ENCODE measurements at places on chromosomes 6 and 20.

- no peak overlapping the region for H3K4me3 ChIP-seq
- no peaks in the 10 kb centered on the region for H3K4me1 ChIP-seq
- H3K36me3 ChIP-seq = no peaks in the 10 kb centered on the region
- no peak overlapping the region for H3K27ac ChIP-seq
- no peaks in the 10 kb centered on the region for H3K27me3 ChIP-seq
Measured at GRCh38 chr6:10351791-10352190, 63.1 kb downstream of the TFAP2A start.

DNA sequence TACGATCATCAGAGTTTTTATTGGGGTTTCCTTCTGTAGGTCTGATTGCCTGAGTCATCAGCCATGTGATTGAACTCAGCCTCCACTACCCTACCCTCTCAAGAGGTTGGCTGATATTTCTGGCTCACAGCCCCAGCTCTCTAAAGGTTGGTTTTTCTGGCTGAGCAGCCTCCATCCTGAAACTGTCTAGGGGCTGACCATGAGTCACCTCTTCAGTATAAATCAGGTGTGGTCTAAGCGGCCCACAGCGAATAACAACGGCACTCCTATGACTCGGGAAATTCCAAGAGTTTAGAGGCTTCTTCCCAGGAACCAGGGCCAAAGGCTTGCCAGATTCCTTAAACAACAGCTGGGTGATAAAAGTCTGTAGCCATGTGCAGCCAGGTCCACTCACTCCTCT is 115.5 kb downstream of the SOD2 start:
- H3K27ac ChIP-seq = no peak overlapping the region
- no peak overlapping the region for H3K4me3 ChIP-seq
- peaks cover 3% of the 10 kb centered on the region for H3K27me3 ChIP-seq
- H3K4me1 ChIP-seq = no peaks in the 10 kb centered on the region

- no peaks in the 10 kb centered on the region for H3K36me3 ChIP-seq
- no peaks in the 10 kb centered on the region for H3K4me1 ChIP-seq
- H3K27ac ChIP-seq = no peak overlapping the region
- H3K27me3 ChIP-seq = no peaks in the 10 kb centered on the region
Measured at GRCh38 chr6:133701633-133702331, 187.1 kb upstream of the TCF21 start.

- H3K36me3 ChIP-seq = no peaks in the 10 kb centered on the region
- H3K4me3 ChIP-seq = no peak overlapping the region
- no peaks in the 10 kb centered on the region for H3K27me3 ChIP-seq
- DNase-seq = no peak
- H3K4me1 ChIP-seq = peaks cover 53% of the 10 kb centered on the region
- no peak overlapping the region for H3K27ac ChIP-seq
Measured at GRCh38 chr6:16766836-16767745, 5.8 kb upstream of the ATXN1 start.

DNA sequence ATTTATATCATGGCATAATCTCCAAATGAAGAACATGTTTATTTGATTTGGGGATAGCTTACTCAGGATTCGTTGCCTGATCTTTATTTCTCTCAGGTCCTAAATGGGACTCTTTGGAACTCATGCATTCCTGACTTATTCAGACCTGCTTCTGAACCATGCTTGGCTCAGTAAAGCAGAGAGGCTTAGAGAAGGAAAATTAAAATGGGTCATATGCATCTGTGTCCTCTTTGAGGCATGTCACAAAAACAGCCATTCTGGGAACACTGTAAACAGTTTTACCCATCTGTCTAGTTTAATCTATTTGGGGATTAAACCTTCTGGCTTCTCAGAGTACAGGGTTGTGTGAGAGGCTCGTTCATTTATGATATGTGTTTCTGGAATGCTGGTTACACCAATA is 1017.3 kb downstream of the KIF16B start:
- H3K4me3 ChIP-seq = no peak overlapping the region
- no peaks in the 10 kb centered on the region for H3K4me1 ChIP-seq
- no peaks in the 10 kb centered on the region for H3K36me3 ChIP-seq

DNA sequence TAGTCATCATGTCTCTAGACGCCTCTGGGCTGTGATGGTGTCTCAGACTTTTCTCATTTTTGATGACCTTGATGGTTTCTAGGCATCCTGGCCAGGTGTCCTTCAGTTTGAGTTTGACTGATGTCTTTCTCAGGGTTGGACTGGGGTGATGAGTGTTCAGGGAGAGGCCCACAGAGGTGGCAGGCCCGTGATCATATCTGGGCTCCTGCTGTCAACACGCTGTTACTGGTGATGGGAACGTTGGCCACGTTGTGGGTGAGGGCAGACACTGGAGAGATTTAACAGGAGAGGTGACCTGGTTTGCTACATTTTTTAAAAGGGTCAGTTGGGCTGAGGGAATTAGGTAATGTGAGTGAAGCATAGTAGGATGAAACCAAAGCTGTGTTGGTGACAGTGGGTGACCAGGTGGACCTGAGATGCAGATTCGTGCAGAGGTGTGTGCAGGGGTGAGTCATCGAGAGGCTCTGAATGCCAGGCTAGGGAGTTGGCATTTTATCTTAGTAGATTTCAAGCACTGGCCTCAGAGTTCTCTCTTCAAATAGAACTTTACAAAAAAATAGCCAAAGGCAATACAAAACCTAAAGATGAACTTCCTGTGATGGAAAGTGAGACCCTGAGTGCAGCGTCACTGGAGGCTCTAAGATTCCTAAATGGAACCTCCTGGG is 174.1 kb downstream of the CDH26 start:
- H3K4me1 ChIP-seq = no peaks in the 10 kb centered on the region
- H3K27me3 ChIP-seq = no peaks in the 10 kb centered on the region
- H3K4me3 ChIP-seq = no peak overlapping the region
- DNase-seq = no peak
- no peak overlapping the region for H3K27ac ChIP-seq

DNA sequence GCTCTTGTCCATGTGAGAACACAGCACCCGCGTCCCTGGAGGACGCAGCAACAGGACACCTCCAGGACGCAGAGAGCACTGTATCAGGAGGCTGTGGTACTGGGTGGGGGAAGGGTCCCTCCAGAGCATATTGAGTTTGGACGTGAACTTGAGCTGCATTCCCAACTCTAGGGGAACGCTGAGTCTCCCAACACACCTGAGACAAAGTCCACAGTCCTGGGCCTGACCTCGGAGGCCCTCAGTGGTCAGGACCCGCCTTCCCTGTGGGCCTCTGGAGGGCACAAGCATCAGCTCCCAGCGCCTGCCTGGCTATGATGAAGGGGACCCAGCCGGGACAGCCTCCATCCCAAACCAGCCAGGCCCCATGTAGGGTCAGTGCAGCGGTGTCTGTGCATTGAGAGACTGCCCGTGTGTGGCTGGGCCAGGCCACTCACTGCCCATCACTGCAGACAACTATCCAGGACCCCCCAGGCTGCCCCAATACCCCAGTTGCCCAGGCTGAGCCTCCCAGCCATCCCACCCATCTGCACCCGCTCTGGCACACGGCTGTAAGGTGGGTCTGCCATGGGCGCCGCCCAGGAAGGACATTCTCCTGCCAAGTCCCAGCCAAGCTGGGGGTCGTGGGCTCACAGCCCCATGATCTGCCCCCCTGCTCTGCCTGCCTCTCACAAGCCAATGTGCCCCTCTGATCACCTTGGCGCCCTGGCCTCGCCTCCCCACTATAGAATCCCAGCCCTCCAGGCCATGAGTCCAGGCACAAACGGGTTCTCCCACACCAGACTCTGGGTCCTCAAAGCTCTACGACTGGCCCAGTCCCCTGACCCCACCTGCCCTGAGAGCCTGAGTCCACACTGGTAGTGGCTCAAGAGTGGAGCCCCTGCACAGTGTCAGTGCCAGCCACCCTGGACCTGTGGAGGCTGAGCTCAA is 115.7 kb downstream of the TAF4 start:
- H3K4me3 ChIP-seq = no peak overlapping the region
- no peaks in the 10 kb centered on the region for H3K27me3 ChIP-seq
- H3K4me1 ChIP-seq = no peaks in the 10 kb centered on the region
- no peaks in the 10 kb centered on the region for H3K36me3 ChIP-seq
- no peak for DNase-seq

DNA sequence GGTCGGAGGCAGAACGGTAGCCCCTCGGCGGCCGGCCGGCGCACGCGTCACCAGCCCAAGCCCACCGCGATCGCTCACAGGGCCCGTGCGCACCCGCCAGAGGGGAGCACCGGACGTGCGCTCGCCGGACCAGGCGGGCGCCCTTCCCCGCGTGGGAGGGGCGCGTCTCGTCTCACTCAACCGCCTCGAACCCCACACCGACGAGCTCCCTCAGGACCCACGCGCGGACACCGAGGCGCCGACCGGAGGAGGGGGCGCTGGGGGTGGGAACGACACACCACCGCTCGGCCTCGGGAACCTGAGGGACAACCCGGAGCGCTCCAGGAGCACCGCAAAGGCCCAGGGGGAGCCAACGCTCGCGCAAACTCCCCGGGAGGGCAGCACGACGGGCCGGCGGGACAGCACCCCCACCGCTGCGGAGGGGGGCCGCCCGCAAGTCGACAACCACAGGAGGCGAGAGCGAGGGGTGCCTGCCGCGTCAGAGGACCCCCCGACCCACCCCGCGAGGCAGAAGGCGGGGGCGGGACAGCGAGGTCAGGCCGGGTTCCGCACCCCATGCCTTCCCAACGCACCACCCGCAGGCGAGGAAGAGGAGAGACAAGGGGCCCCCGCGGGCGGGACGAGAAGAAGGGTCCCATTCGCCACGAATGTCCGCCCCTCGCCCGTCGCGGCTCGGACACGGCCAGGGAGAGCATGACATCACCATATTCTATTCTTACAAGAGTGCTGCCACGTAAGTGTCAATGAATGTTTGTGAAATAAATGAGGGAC is 512.7 kb upstream of the ZNF337 start:
- H3K4me3 ChIP-seq = peak overlapping the region; percentile 46
- H3K27ac ChIP-seq = peak overlapping the region; percentile 65
- H3K36me3 ChIP-seq = no peaks in the 10 kb centered on the region
- peak; percentile 30 for DNase-seq
- H3K27me3 ChIP-seq = no peaks in the 10 kb centered on the region

- no peaks in the 10 kb centered on the region for H3K36me3 ChIP-seq
- no peak overlapping the region for H3K4me3 ChIP-seq
- peak overlapping the region; percentile 15 for H3K27ac ChIP-seq
- no peak for DNase-seq
Measured at GRCh38 chr6:159109391-159109790, 59.8 kb upstream of the FNDC1 start.

GRCh38 chr6:2962004-2962403 is 9.4 kb downstream of the SERPINB6 start:
- peaks cover 14% of the 10 kb centered on the region for H3K4me1 ChIP-seq
- no peaks in the 10 kb centered on the region for H3K36me3 ChIP-seq
- no peak overlapping the region for H3K27ac ChIP-seq
- H3K27me3 ChIP-seq = no peaks in the 10 kb centered on the region
- DNase-seq = no peak

Measured in naive thymus-derived CD4-positive, alpha-beta T cell (primary cell).